Spleen (tissue), 13 donors: ENCODE measurements at places on chromosomes 3 and 15. TPM values are rescaled to one million over a fixed set of nuclear protein-coding genes. Genes with fewer than 3 reads are reported as not detected.
A peak's percentile ranks its signal among the peaks of the same experiment; 100 is the strongest.

DNA sequence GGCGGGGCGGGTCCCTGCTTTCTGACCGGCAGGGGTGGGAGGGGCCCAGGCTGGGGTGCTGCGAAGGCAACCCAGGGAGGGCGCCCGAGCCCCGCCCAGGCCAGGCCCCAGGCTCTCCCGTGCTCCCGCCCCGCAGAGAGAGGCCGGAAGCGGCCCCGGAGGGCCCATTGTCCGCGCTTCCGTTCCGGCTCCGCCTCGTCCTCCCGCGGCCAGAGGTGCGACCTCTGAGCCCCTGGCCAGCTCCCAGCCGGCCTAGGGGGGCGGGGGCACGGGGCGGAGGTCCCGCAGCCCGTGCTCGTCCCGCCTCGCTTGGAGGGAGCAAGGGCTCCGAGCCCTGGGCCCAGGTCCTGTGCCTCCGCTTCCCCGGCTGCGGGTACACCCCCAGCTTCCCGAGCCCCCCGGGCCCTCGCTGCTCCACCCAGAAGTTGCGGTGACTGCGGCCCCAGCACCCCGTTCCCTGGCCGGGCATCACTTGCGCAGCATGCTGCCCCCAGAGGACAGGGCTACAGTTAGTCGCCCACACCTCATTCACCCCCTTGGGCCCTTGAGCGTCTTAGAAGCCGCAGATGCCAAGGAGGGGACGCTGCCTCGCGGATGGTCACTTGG lies 20.4 kb upstream of the PLXND1 start:
- DNase-seq = peak; percentile 97

GRCh38 chr3:3241596-3241995 lies 62.1 kb upstream of the CRBN start:
- DNase-seq = no peak

GRCh38 chr15:31461911-31462480 lies 135.4 kb downstream of the KLF13 start:
- peak; percentile 40 for DNase-seq

- DNase-seq = no peak
These were observed 221.9 kb upstream of the LRIG1 start for GRCh38 chr3:66722675-66723074.

Gene RHCG
- not detected for total RNA-seq

DNA sequence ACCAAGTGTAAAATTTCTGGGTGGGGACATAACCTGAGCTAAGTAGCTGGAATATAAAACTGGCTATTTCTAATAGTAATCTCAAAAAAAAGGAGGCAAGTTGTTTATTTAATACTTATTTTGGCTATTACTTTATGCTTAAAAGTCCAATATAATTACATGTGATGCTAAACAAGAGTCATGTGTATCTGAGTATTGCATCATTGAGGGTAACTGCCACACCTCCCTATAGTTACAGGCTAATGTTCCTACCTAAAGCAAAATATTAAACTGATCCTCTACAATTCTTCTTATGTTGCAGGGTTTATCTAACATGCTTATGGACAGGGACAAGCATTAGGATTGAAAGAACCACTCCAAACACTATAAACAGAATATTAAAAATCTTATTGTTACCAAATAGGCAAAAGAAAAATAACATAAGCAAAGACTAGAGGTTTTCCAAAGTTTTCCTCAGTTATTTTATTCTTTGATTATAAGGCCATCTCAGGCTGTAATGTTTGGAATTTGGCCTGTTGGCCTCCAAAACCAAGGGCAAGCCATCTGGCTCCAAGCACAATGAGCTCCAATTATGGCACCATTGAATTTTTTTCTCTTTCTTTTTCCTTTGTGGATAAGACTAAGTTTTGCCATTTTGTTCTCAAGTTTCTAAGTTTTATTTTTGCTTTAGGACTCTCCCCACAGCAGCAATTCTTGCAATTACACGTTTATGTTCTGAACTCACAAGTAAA lies 75.8 kb upstream of the ABI3BP start:
- DNase-seq = no peak

Gene CCR1
- 54.2 TPM for total RNA-seq

Gene PLXNA1
- total RNA-seq = 42.1 TPM

DNA sequence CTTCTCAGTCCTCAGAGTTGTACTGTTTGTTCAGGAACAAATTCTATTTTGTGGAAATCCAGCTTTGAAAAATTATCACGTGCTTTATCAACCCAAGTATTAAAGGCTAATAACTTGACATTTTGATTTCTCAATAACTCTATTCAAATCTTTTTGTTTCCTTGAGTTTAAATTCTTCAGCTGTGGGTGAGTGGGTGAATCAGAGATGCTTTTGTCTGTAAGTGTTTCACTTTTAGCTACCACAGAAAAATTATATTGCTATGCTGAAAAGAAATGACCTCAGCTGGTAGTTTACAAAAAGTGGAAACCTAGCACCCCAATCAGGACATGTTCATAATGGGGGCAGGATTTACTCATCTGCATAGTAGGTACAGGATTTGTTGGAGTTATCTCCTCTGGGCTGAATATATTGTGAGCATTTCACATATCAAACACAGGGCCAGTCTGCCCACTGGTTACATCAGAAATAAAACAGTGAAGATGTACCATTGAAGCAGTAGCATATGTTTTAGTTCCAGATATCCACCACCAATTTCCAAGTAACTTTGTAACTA lies 30.5 kb downstream of the MINDY4B start:
- DNase-seq = no peak

Gene KBTBD12
- total RNA-seq = not detected

DNA sequence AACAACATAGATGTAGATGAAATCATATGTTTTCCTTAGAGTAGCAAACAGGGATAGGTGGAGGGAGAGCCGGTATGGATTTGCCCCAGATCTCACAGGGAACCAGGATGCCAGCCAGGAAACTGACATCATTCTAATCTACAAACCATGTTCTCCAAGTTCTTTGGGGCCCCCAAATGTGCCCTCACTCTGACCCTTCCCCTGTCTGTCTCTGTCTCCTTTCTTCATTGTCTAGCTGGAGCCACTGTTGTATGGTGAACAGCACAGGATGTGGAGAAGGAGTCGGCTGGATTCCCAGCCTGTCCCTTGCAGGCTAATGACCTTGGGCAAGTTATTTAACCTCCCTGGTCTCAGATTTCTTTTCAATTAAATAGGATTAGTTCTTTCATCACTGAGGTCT lies 962 bp downstream of the ATP13A5 start:
- no peak for DNase-seq

DNA sequence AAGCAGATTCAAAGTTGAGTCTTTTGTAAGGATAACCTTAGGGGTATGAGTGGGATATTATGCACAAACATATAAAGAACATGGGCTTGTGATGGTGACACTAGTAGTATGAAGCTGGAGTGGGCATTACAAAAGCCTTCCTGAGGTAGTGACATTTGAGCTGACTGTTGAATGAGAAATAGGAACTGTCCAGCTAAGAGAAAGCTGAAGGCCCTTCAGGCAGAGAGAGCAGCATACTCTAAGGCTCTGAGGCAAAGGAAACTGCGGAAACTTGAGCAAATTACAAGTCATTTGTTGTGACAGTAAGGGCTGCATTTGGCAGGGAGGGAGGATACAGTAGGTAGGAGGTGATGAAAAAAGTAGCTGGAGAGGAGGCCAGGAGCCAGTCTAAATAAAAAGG lies 190.7 kb upstream of the CD96 start:
- DNase-seq = no peak

DNA sequence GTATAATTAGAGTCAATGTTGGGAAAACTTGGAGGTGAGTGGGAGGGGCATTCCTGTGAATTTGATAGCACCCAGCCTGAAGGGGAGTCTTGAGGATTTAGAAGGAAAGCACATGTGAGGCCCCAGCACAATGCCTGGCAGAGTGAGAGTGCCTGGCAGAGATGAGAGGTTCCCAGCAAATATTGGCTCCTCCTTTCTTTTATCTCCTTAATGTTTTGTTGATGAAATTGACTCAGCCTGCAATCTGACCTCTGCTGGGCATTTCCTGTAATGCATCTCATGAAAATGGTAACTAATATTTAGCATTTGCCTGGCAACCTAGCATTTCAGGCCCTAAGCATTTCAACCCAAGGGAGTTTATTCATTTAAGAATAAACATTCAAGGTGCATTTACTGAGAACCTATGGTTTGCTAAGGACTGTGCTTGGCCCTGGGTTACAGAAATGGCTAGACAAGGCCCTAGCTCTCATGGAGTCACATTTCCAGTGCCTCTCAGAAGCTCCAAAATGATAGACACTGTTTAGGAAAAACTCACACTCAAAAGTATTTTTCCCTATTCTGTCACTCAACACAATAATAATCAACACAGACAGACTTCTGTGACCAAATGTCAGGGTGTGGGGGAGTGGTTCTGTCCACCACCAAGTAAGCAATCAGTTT lies 19.0 kb downstream of the PDHB start:
- DNase-seq = no peak

DNA sequence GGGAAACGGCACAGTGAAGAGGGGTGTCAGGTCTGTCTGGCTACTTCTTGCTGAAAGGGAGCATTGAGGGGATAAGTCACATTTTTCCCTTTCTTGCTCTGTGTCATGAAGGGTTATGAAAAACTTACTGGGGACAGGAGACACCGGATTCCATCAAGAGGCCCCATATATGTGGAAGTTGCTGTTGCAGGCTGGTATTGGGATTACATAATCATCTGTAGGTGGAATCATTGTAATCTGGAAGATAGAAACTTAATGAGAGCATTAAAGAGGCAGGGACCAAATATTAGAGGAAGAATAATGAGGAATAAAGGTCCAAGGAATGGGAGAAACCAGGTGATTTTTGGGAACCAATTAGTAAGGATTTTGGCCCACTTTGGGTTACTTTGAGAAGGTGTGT lies 4.2 kb upstream of the TCAIM start:
- DNase-seq = no peak

- DNase-seq = peak; percentile 70
These were observed 28.0 kb upstream of the SLCO2A1 start for GRCh38 chr3:134057654-134058110.

DNA sequence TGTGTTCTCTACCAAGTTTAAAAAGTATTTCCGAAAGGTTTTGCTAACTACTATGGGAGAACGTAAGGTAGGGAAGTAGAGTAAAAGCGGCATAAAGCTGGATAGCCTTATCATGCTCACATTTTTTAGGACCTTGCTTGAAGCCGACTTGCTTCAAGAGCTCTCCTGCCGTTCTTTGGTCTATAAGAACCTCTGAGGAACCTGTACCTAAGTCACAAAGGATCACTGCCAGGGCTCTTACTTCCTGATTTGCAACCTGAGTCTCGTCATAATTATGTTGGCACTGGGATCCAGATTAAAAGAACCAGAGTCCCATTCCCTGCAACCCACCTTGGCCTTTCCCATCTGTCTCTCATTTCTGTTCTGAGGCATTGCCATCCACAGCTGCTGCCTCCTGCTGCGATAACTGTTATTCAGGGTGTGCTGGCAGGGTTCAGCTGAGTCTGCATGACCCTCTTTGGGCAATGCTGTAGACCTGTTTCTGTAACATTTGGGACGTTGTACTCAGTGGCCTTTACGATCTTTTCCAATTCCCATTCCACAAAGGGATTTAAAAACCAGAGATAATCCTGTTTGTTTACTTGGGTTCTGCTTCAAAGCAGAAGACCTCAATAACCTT lies 131.0 kb upstream of the UMPS start:
- no peak for DNase-seq

Gene LRRC31
- total RNA-seq = not detected

Gene CPN2
- 0.54 TPM for total RNA-seq
